ENCODE measurements at places on chromosomes 4 and X. TPM values are rescaled to one million over a fixed set of nuclear protein-coding genes. Genes with fewer than 3 reads are reported as not detected.

- DNase-seq, result no peak
Observed at GRCh38 chrX:140190441-140191108, 225.3 kb upstream of the CXorf66 start.

The GPC3 gene
- total RNA-seq, result 0.39 TPM

DNA sequence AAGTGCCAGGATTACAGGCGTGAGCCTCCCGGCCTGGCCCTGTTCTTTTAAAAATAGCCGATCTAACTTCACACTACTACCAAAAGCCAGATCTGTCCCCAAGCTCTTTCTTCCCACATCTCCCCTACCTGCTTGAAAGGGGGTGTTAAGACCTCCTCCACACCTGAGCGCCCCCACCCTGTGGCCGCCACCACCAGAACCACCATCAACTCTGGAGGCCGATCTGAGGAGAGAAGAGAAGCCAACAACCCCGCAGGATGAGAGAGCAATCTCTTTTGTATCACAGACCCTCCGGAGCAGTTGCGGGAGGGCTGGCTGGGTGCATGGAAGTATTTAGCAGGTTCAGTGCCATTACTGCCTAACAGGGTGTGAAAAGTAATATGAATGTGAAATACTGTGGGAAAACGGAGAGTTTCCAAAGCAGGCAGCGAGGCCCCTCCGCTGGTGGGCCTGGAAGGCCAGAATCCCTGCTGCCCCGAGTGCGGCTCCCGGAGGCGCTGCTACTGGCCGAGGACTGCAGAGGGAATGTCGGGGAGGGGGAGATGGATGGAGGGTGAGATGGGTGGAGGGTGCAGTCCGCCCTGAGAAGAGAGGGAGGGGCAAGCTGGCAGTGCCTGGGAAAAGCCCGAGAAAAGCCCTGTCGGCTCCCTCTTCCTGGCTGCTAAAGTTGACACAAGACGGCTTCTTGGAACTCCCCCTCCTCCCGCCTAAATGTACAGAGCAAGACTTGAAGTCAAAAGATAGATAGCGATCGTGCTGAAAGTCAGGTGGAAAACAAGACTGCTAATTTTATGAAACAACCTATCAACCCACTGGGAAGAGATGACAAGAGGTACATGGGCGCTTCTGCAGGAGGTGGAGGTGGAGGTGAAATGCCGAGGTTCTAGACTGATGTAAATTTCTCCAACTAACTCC, 22.3 kb downstream of the HAND2 start:
- DNase-seq, result no peak

- DNase-seq, result no peak
Observed at GRCh38 chr4:158802914-158803313, 34.1 kb downstream of the FNIP2 start.

- no peak for DNase-seq
Observed at GRCh38 chr4:6092131-6092530, 73.9 kb upstream of the C4orf50 start.

GRCh38 chr4:36385951-36386571, 104.6 kb downstream of the DTHD1 start:
- peak; percentile 4 for DNase-seq

The HSD17B10 gene
- 41.0 TPM for total RNA-seq

The RBM47 gene
- total RNA-seq, result 0.91 TPM

DNA sequence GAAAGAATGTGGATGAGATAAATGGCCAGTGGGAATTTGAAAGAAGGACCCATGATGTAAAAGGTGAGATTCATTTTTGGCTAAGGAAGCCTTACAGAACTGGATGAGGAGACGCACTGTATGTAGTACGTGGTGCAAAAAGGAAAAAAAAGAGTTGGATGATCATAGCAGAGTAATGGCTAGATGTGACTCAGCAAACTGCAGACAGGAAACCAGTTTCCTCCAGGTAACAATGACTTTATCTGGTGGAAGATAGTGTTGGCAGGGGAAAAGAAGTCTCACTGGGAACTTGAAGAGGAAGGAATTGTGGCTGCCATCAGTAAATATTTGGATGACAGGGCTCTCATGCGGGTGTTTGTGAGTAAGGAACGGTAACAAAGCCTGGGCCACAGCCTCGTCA, 243.2 kb downstream of the CPE start:
- DNase-seq, result no peak

DNA sequence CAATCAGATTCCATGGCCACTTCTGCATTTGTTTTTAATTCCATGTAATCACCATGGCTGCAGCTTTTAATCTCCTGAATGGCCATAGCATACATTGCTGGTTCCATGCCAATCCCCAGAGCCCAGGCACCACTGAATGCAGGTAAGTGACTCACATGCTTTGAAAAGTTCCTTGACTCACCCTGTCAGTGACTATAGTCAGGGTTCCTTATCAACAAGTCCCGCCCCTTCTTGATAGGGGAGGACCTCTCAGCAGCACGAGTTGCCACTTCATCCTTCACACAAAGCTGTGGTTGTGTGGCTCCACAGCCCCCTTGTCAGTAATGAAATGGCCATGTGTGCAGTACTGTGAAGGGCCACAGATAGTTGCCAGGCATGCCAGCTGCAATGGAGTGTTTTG, 516.6 kb downstream of the PPARGC1A start:
- no peak for DNase-seq

GRCh38 chr4:10403633-10404445, 53.4 kb downstream of the ZNF518B start:
- DNase-seq, result no peak

All from T-helper 17 cell (primary cell).